ENCODE measurements at places on chromosomes 4 and X. TPM values are rescaled to one million over a fixed set of nuclear protein-coding genes. Genes with fewer than 3 reads are reported as not detected.

The TRPC5OS gene
- not detected for polyA plus RNA-seq

The SSX2B gene
- polyA plus RNA-seq: not detected

The CXorf49B gene
- polyA plus RNA-seq: not detected

The ZMAT1 gene
- 8.2 TPM for polyA plus RNA-seq

The TMSB15C gene
- 3.8 TPM for polyA plus RNA-seq

The NWD2 gene
- polyA plus RNA-seq: not detected

The GAGE1 gene
- not detected for polyA plus RNA-seq

The HSPA4L gene
- polyA plus RNA-seq: 2.6 TPM

The CD40LG gene
- not detected for polyA plus RNA-seq

The RAB33A gene
- 7.2 TPM for polyA plus RNA-seq

The NXF2B gene
- not detected for polyA plus RNA-seq

The PPARGC1A gene
- 28.4 TPM for polyA plus RNA-seq

The RNF175 gene
- 1.4 TPM for polyA plus RNA-seq

The CLDN22 gene
- polyA plus RNA-seq: not detected

The CRMP1 gene
- 9.4 TPM for polyA plus RNA-seq

The DMRTC1 gene
- polyA plus RNA-seq: 0.23 TPM

The TNMD gene
- polyA plus RNA-seq: 1.1 TPM

The AFAP1 gene
- 19.9 TPM for polyA plus RNA-seq

The NHS gene
- polyA plus RNA-seq: 0.06 TPM

The FRMD7 gene
- polyA plus RNA-seq: not detected

The PAGE2 gene
- not detected for polyA plus RNA-seq

The MAGEA8 gene
- polyA plus RNA-seq: not detected

The GRIA3 gene
- 3.3 TPM for polyA plus RNA-seq

The S100G gene
- polyA plus RNA-seq: not detected

The ASB12 gene
- 0.75 TPM for polyA plus RNA-seq

The SPIN2A gene
- polyA plus RNA-seq: 2.5 TPM

The KIT gene
- 3.2 TPM for polyA plus RNA-seq

The CXCL10 gene
- not detected for polyA plus RNA-seq

The CXXC4 gene
- 19.3 TPM for polyA plus RNA-seq

The GIMD1 gene
- polyA plus RNA-seq: not detected

The TLR2 gene
- polyA plus RNA-seq: not detected

The SPCS3 gene
- 39.0 TPM for polyA plus RNA-seq

The GAGE12E gene
- polyA plus RNA-seq: not detected

The PCSK1N gene
- 8.7 TPM for polyA plus RNA-seq
